ENCODE measurements at places on chromosomes 2 and 18.

DNA sequence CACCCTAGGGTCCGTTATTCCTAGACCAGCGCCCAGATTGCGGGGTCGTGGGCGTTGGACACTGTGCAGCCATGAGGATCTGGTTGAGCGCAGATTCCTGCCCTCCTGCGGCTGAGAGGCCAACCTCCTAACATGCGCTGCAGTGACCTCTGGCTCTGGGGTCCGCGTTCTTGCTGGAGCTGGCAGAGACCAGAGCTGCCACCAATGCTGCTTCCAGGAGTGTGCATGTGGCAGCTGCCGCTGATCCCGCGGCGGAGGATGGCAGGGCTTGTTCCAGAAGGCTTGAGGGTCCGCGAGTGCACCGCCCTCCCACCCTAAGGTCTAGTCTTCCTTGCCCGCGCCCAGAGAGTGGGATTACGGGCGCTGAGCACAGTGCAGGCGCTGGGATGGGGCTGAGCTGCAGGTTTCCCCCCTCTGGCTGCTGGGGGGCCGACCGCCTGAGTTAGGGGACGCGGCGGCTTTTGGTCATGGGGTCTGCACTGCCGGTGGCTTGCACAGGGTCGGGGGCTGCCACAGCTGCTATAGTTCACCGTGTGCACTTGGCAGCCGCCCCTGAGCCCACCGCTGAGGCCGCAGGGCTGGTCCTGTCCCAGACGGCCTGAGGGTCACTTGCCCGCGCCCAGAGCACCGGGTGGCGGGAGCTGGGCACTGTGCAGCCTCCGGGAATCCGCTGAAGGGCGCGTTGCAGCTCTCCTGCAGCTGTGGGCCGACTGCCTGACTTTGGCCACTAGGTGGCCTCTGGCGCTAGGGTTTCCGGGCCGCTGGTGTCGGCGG, 145.9 kb downstream of the CCDC74A start:
- no peak for DNase-seq

- no peak for DNase-seq
Measured at GRCh38 chr2:46885376-46885775, 30.2 kb downstream of the MCFD2 start.

GRCh38 chr18:33116376-33116775, 324.1 kb downstream of the CCDC178 start:
- peak; percentile 48 for DNase-seq

GRCh38 chr2:54673501-54673998, 49.9 kb upstream of the EML6 start:
- DNase-seq = no peak

- no peak for DNase-seq
Measured at GRCh38 chr2:241956521-241957110, 87.1 kb downstream of the RTP5 start.

- no peak for DNase-seq
Measured at GRCh38 chr2:206614811-206615210, 27.5 kb upstream of the FAM237A start.

DNA sequence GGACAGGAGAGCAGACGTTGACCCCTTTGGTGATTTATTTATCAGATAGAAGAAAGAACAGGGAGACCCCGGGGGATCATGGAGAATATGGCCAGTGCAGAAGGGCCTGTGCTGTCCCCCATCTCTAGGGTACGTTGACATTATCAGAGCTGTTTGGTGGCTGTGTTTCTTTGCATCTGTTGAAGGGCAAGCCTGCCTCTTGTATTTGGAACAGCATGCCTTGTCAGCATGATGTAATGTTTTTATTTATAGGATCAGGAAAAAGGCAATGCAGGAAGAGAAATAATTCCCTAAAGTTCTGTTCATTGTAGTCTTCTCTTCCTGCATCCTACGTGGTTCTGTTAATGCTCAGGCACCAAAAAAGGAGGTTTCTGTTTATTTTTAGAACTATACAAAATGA, 49.8 kb upstream of the CABYR start:
- DNase-seq = no peak

DNA sequence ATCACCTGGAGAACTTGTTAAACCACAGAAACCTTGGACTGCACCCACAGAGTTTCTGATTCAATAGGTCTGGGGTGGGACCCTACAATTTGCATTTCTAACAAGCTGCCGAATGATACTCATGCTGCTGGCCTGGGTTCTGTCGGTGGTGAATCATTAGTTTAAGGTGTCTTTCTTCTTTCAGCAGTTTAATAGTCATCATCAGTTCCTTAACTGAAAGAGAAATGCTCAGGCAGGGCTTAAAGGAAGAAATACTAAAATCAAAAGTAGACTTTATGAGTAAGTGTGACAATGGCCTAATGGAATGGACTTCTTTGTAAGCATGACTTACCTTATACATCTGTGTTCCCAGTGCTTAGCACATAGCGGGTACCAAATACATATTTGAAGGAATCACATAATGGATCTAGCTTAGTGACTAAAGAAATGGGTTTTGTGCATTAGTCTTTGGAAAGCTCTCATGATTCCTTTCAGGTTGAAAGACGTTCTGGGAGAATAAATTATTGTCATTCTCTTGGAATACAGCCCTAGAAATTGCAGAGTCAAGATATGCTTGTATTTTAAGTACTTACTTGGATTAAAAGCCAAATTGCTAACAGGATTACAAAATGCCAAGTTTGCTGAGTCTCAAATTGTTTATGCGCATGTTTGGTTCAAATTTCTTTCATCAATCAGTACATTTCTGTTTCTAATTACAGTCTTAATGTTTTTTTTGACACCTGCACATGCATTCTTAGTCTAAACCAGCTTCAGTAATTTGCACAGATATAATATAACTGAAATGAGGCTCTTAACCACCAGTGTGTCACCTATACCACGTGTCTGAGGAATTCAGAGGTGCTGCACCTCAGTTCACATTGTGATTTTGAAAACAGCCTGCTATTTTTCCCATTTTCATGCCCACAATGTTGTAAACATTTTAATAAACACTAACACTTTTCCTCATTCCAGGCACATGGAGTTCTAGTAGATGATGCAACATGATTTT, 220.3 kb upstream of the NRP2 start:
- no peak for DNase-seq

- DNase-seq = no peak
Measured at GRCh38 chr18:48798334-48799245, 152.2 kb downstream of the SMAD7 start.

- no peak for DNase-seq
Measured at GRCh38 chr18:34772887-34773286, 62.8 kb downstream of the DTNA start.

- no peak for DNase-seq
Measured at GRCh38 chr2:112887964-112888749, 22.8 kb upstream of the IL37 start.

- no peak for DNase-seq
Measured at GRCh38 chr2:64396551-64396950, 57.4 kb upstream of the LGALSL start.

GRCh38 chr2:191631754-191632153, 46.2 kb upstream of the NABP1 start:
- peak; percentile 54 for DNase-seq
